Activated naive CD4-positive, alpha-beta T cell treated with Interleukin-2 at 50 U/mL for 16 hours (primary cell): ENCODE measurements at places on chromosomes 2 and 18.

DNA sequence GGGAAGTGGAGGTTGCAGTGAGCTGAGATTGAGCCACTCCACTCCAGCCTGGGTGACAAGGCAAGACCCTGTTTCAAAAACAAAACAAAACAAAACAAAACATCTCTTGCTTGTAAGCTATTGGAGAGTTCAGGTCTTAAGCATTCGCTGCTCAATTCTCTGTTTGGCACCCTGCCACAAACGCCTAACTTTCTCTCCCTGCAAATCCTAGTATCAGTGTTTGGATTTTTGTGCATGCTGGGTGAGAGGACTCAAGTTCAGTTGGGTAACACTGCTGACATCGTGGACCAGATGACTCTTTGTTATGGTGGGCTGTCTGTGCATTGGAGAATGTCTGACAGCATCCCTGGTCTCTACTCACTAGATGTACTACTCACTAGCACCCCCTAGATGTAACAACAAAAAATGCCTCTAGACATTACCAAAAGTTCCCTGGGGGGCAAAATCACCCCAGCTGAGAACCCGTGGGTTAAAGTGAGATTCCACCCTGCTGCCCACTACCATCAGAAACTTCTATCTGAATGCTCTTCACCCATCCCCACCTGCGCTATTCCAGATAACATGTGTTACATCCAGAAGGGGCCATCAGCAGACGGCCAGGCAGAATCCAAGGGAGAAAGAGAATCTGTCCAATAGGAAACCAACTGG, 50.9 kb downstream of the CACNB4 start:
- no peak for DNase-seq

- DNase-seq: no peak
Measured at GRCh38 chr2:98676742-98677141, 54.2 kb downstream of the MGAT4A start.

DNA sequence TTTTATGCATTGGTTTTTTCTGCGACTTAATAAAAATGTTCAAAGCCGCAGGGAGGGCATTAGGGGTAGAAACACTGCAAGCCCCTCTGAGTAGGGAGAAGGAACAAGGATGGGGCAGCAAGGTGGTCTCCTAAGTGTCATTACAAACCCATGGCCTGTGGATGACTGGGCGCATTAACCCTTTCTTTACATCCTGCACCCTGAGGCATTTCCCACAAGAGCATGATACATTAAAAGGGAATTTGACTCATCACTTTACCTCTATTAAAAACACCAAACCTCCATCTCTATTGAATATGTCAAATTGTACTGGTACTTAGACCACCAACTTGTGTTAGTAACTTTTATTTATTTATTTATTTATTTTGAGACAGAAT, 112.5 kb downstream of the VIT start:
- DNase-seq: no peak

- no peak for DNase-seq
Measured at GRCh38 chr2:239584986-239585385, 184.2 kb upstream of the HDAC4 start.

DNA sequence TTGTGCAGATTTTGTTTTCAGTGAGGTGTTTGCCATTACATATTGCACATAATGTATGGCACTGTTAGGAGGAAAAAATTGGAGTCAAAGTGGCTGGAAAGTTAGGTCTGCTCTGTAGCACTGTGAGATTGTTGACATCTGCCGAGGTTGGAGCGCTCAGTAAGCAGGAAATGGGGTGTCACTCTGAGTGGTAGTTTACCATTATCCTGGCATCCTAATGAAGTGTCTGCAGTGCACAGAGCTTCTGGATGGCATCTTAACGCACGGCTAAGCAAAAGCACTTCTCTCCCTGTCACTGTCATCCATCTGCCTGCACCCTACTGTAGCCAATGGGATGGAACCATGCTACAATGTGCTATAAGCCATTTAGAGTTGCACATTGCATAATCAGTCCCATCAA, 561.9 kb downstream of the ARHGAP15 start:
- no peak for DNase-seq

DNA sequence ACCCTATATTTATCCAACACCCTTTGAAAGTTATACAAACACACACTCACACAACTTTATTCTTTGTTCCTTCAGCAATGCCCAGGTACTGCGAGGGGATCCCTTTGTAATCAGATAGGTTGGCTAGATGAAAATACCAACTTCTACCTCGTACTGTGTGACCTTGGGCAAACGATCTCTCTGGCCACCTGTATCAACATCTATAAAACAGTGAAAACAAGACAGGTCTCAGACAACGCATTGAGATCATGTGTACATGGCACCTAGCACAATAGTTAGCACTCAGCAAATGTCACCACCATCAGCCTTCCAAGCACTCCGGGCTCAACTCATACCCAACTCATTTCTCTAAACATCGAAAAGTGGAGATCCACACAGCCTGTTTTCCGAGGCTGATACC, 118.4 kb upstream of the PPP1CB start:
- DNase-seq: no peak

GRCh38 chr2:101830555-101830954, 133.0 kb downstream of the MAP4K4 start:
- no peak for DNase-seq

- DNase-seq: no peak
Measured at GRCh38 chr2:1707771-1708418, 36.4 kb downstream of the PXDN start.

DNA sequence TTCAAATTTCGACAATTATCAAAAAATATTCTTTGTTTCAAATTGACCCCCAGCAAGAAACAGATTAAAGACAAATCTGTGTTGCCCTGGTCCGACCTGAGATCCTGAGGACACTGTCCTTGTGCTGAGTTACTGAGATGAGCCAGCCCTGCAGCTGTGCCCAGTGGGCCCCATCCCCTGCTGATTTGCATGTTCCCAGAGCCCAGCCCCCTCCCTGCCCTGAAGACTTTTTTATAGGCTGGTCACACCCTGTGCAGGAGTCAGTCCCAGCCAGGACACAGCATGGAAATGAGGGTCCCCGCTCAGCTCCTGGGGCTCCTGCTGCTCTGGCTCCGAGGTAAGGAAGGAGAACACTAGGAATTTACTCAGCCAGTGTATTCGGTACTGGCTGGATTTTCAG, 31.4 kb upstream of the ZNG1B start:
- no peak for DNase-seq

GRCh38 chr2:19351499-19351898, 6.9 kb downstream of the OSR1 start:
- DNase-seq: no peak

GRCh38 chr2:1874950-1875349, 130.6 kb upstream of the PXDN start:
- DNase-seq: no peak

DNA sequence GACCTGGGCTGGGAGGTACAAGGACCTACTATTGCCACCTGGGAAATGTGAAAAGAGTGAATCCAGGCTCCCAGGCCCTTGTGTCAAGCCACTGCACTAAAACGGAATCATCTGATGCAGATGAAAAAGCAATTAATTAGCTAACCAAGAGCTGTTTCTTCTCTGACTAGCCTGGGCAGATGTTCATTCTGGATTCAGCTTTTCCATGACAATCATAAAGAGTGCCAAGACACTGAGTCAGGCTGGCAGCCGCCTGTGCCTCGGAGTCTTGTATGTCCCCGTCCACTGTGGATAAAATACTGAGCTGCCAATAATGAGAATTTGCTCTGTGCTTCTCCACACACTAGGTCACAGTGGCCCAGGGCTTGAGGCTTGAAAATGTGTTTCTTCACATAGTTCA, 21.7 kb upstream of the LCLAT1 start:
- no peak for DNase-seq

- peak; percentile 38 for DNase-seq
Measured at GRCh38 chr2:235270956-235271355, 222.9 kb upstream of the AGAP1 start.

DNA sequence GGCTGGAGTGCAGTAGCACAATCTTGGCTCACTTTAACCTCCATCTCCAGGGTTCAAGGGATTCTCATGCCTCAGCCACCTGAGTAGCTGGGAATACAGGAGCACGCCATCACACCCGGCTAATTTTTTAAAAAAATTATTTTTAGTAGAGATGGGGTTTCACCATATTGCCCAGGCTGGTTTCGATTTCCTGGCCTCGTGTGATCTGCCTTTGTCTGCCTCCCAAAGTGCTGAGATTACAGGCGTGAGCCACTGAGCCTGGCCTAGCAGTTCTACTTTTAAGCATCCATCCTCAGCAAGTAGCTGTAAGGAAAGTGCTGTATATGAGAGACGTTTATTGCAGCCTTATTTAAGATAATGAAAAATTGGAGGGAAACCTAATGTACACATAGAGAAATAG, 79.7 kb downstream of the ZDBF2 start:
- no peak for DNase-seq

- no peak for DNase-seq
Measured at GRCh38 chr2:149355716-149356422, 25.5 kb downstream of the LYPD6 start.

- no peak for DNase-seq
Measured at GRCh38 chr18:75167759-75168618, 41.0 kb downstream of the PTGR3 start.

- DNase-seq: no peak
Measured at GRCh38 chr2:195863121-195863520, 205.5 kb downstream of the DNAH7 start.

DNA sequence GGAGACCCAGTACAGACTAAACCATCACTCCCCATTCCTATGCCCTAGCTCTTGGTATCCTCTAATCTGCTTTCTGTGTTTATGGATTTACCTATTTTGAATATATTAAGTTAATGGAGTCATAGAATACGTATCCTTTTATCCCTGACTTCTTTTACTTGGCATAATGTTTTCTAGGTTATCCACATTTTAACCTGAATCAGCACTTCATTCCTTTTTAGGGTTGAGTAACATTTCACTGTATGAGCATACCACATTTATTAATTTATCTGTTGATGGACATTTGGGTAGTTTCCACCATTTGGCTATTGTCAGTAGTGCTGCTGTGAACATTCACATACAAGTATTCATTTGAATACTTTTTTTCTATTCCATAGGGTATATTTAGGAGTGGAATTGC, 157.3 kb upstream of the CTNNA2 start:
- DNase-seq: no peak

- no peak for DNase-seq
Measured at GRCh38 chr18:40855661-40856060, 1099.4 kb upstream of the PIK3C3 start.

GRCh38 chr2:232455426-232456255, at the start of gene ALPI:
Gene ALPI, plus strand, starts transcription at chr2:232456153. Its CDS starts 47 bp downstream, at chr2:232456200.
- DNase-seq: no peak

DNA sequence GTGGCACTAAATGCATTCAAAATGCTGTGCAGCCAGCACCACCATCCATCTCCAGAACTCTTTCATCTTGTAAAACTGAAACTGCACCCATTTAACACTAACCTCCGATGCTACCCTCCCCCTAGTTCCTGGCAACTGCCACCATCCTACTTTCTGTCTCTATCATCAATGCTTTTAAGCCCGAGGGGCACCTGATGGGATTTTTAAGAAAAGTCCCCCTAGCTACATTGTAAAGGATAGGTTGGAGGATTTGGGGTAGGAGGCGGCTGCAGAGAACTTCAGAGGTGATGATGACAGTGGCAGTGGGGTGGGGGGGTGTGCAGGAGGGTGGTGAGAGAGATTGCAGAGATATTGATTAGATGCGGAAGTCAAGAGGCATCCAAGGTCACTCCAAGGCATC, 10.8 kb upstream of the YWHAQ start:
- DNase-seq: peak; percentile 30

- no peak for DNase-seq
Measured at GRCh38 chr2:240205772-240206171, 65.3 kb upstream of the OTOS start.
